HT-29 (cell line): ENCODE measurements at places on chromosomes 2 and 18. TPM values are rescaled to one million over a fixed set of nuclear protein-coding genes. Genes with fewer than 3 reads are reported as not detected.

The TFCP2L1 gene
- total RNA-seq: 0.03 and 0.05 TPM in 2 replicates

The GKN2 gene
- not detected in 2 replicates for total RNA-seq

The MC5R gene
- total RNA-seq: 0.47 TPM in 1 of 2 replicates, not detected in the other

The PLGLB1 gene
- total RNA-seq: 1.5 TPM in 1 of 2 replicates, not detected in the other

The EML4 gene
- total RNA-seq: 80.0 and 81.9 TPM in 2 replicates

The ASIC4 gene
- total RNA-seq: 0.08 TPM in 1 of 2 replicates, not detected in the other

The ACKR3 gene
- total RNA-seq: not detected in 2 replicates

The DNPEP gene
- total RNA-seq: 155 and 158 TPM in 2 replicates

The NR4A2 gene
- 4.1 and 5.2 TPM in 2 replicates for total RNA-seq

The ANKRD30B gene
- total RNA-seq: 0.03 and 0.33 TPM in 2 replicates

The HOXD9 gene
- total RNA-seq: not detected in 2 replicates

The PROC gene
- 0.74 and 1.3 TPM in 2 replicates for total RNA-seq

The EIPR1 gene
- total RNA-seq: 82.2 and 83.8 TPM in 2 replicates

The SCN9A gene
- total RNA-seq: 0.38 and 0.52 TPM in 2 replicates

The VWA3B gene
- not detected in 2 replicates for total RNA-seq

The RAB11FIP5 gene
- 13.9 and 14.6 TPM in 2 replicates for total RNA-seq

The INO80B gene
- total RNA-seq: 26.0 and 34.6 TPM in 2 replicates

The PLA2R1 gene
- total RNA-seq: 9.3 and 12.2 TPM in 2 replicates
